ENCODE measurements at places on chromosomes 2 and 18.

DNA sequence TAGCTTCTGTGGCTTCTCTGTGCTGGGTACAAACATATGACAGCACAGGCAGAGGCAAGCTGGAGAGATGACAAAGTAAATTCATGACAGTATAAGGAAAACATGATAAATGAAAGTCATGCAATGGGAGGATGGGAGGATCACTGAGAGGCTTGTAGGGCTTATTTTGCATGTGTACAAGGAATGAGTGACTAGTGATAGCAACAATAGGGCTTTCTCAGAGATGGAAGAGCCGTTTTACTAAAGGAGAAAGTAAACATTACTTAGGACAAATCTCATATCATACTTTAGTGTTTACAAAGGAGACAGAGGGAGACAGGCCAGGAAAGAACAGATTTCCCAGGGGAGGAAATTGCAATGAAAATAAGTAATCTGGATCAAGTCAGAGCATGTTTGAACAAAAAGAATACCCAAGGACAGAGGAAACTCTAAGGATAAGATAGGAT lies 82.5 kb upstream of the RBMS1 start:
- DNase-seq, result no peak

DNA sequence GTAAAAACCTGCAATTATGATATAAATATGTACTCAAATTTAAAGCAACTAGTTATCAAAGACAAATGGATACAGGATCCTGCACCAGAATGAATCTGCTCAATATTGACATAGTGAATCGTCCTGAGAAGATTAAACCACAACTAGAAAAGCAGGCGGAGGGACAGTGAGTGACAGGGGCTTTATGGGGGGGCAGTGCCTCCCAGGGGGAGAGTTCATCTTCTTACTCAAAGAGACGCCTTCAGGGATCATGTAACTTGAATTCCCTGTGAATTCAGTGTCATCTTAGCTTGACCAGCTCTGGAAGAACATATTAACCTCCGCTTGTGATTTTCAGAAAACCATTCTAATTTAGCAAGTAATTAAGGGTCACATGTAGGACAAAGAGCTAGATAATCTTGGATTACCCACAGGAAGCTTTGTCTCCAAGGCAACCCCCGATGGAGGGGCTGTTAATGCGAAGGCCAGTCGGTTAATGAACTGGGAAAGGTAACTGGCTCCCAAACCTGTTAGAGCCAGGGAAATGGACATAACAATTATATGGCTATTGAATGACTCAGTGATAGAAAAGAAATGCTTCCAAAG lies 17.4 kb upstream of the LMAN1 start:
- DNase-seq, result no peak

DNA sequence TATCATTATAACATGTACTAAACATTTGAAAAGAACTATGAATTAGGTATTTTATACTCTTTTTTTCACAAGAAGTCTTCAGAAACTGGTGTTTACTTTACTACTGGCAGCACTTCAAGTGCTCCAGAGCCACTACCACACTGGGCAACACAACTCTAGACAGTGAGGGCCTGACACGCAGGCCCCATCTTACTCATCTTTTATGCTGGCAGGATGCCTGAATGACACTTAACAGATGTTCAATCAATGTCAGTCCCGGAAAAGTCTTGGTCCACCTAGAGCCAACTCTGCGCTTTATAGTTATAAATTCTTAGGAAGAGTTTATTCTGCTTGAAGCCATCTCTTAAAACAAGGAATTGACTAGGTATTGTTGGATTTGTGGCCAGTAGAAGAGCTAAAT lies 8.7 kb upstream of the WIPF1 start:
- DNase-seq, result no peak

- DNase-seq, result no peak
These were observed 556 bp downstream of the DNMT3A start for GRCh38 chr2:25341011-25341727.
